ENCODE measurements at places on chromosomes 3 and 15. TPM values are rescaled to one million over a fixed set of nuclear protein-coding genes. Genes with fewer than 3 reads are reported as not detected.

The ECT2 gene
- 82.0 TPM for total RNA-seq

The IL17RE gene
- total RNA-seq: 1.7 TPM

The PARP15 gene
- total RNA-seq: not detected

The RPP14 gene
- 29.9 TPM for total RNA-seq

The WNT5A gene
- 14.4 TPM for total RNA-seq

The PFN2 gene
- total RNA-seq: 282 TPM

The MITF gene
- 2.7 TPM for total RNA-seq

The GCNT3 gene
- not detected for total RNA-seq

The SEMA6D gene
- total RNA-seq: 11.8 TPM

- peaks cover 14% of the 10 kb centered on the region for H3K4me1 ChIP-seq
- peak overlapping the region; percentile 72 for H3K4me3 ChIP-seq
- H3K36me3 ChIP-seq: no peaks in the 10 kb centered on the region
- peaks cover 71% of the 10 kb centered on the region for H3K27me3 ChIP-seq
- DNase-seq: peak; percentile 1
These were observed 535 bp downstream of the MCTP2 start for GRCh38 chr15:94231723-94232468.

- H3K4me3 ChIP-seq: no peak overlapping the region
- no peak for DNase-seq
- H3K27me3 ChIP-seq: no peaks in the 10 kb centered on the region
- peaks cover 35% of the 10 kb centered on the region for H3K4me1 ChIP-seq
- peaks cover 10% of the 10 kb centered on the region for H3K36me3 ChIP-seq
These were observed 9.5 kb downstream of the PPP2R3A start for GRCh38 chr3:135975053-135975452.

DNA sequence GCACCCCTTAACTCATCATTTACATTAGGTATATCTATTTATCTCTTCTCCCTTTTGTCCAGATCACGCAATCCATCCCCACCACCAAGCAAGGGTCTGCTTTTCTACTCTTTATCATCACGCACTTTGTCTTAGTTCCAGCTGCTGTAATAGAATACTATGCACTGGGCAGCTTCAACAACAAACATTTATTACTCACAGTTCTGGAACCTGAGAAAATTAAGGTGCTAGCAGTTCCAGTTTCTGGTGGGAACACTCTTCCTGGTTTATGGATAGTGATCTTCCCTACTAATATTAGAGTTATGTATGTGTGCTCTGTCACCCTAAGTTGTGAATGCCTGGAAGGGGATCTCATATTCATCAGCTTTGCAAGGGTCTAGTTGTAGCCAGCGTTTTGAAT, 687.0 kb downstream of the NTRK3 start:
- H3K27ac ChIP-seq: no peak overlapping the region
- no peak for DNase-seq
- H3K36me3 ChIP-seq: no peaks in the 10 kb centered on the region
- peaks cover 3% of the 10 kb centered on the region for H3K4me1 ChIP-seq

DNA sequence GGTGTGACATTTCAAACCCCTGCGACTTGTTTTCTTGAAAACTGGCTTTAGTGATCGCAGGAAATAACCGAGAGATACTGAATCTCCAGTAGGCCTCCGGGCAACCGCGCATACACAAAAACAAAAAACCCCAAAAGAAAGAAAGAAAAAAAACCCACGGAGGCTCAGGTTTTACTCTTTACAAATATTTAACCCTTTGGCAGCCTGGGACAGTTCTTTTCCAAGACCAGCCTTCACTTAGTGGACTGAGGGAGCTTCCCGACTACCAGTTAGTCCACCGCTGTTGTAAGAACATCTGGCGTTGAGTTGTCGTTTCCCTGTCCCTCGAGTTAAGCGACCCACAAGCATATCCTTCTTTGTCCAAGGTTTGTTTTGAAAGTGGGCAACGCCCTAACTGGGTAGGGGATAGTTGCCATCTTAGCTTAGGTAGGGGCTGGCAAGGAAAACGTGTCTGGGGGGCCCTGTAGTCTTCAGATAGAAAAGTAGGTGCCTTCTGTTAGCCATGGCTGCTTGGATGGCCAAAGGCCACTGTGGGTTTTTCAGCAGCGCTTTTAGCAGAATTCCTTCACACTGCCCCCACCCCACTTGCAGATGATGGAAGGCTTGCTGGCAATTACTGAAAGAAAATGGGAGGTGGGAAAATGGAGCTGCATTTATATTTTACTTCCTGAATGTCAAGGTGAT, 6.9 kb downstream of the ISL2 start:
- H3K27ac ChIP-seq: no peak overlapping the region
- peaks cover 92% of the 10 kb centered on the region for H3K27me3 ChIP-seq
- peaks cover 31% of the 10 kb centered on the region for H3K4me1 ChIP-seq
- peak overlapping the region; percentile 35 for H3K4me3 ChIP-seq
- no peak for DNase-seq

- no peak overlapping the region for H3K4me3 ChIP-seq
- no peak for DNase-seq
- no peak overlapping the region for H3K27ac ChIP-seq
- H3K27me3 ChIP-seq: no peaks in the 10 kb centered on the region
These were observed 41.7 kb downstream of the UBE3A start for GRCh38 chr15:25397100-25397499.

DNA sequence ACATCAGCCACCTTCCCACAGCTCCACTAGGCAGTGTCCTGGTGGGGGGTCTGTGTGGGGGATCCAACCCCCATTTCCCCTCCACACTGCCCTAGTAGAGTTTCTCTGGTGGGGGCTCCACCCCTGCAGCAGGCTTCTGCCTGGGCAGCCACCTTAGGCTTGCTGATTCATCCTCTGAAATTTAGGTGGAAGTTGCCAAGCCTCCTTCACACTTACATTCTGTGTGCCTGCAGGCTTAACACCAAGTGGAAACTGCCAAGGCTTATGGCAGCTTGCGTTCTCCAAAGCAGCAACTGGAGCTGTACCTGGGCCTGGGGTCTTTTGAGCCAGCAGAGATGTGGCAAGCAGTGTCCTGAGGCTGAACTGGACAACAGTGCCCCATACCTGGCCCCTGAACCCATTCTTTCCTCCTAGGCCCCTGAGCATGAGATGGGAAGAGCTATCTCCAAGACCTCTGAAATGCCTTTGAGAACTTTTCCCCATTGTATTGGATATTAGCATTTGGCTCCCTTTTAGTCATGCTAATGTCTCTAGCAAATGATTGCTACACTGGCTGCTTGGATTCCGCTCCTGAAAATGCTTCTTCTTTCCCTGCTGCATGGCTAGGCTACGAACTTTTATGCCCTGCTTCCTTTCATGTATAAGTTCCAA, 32.5 kb downstream of the CPN2 start:
- peaks cover 16% of the 10 kb centered on the region for H3K4me1 ChIP-seq
- no peak for DNase-seq
- peaks cover 4% of the 10 kb centered on the region for H3K36me3 ChIP-seq

GRCh38 chr3:114427285-114428043, 133.6 kb downstream of the TIGIT start:
- no peak for DNase-seq
- no peak overlapping the region for H3K27ac ChIP-seq
- peaks cover 6% of the 10 kb centered on the region for H3K4me1 ChIP-seq

DNA sequence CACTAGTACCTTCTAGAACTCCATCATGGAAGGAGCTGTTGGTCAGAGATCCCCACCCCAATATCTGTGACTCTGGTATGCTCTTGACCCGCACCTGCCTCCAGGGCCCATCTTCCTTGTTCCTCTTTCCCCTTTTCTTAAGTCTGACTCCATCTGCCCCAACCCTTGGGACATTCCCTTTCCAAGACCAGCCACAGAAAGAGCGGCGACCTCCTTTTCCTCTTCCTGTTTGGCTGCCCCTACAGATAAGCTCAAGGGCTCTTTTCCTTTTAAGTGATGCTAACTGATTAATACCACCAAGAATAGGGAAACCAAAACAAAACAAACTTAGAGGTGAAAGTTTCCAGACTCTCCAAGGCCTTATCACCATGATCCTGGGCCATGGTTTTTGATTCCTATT, 21.9 kb upstream of the ATP8B4 start:
- H3K27me3 ChIP-seq: no peaks in the 10 kb centered on the region
- H3K4me3 ChIP-seq: no peak overlapping the region
- no peak overlapping the region for H3K27ac ChIP-seq
- H3K4me1 ChIP-seq: peaks cover 4% of the 10 kb centered on the region
- H3K36me3 ChIP-seq: no peaks in the 10 kb centered on the region
- no peak for DNase-seq

- no peak overlapping the region for H3K4me3 ChIP-seq
- peaks cover 9% of the 10 kb centered on the region for H3K36me3 ChIP-seq
- no peak overlapping the region for H3K27ac ChIP-seq
These were observed 69.4 kb upstream of the PLXNA1 start for GRCh38 chr3:126913524-126913923.

DNA sequence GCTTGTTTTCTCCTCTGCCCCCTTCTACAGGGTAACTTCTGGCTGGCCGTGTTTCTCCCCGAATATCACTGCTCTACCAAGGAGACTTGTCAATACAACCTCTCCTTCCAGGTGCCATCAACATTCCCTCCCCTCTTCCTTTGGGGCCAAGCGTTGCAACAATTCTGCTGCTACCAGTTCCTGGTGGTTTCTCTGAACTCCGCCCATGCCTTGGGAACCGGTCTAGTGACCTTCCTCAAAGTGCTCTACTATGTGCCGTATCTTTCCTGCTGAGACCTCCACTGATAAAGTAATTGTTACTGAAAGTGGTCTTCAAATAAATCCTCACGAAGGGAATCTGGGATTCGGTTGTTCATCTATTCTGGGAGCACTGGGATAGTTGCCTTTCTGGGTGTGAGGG, 26.2 kb downstream of the PCSK6 start:
- peaks cover 11% of the 10 kb centered on the region for H3K4me1 ChIP-seq
- DNase-seq: no peak
- no peak overlapping the region for H3K27ac ChIP-seq

DNA sequence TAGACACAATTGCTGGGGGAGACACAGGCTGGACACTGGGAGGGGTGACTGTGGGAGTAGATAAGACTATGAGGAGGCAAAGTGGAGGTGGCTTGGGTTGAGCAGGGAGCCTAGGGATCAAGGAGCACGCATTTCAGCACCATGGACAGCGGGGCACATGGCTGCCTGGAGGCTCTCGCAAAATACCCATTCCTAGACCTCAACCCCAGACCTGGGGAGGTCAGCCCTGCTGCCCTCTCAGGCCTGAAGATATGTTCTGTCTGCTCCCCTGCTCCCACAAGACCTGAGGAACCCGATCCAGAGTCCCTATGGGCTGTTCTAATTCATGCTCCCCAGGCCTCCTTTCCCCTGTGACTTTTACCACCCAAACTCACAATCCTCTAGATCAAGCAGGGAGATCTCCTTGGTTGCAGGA, 16.0 kb upstream of the CPEB1 start:
- peaks cover 35% of the 10 kb centered on the region for H3K27me3 ChIP-seq
- H3K4me3 ChIP-seq: no peak overlapping the region
- peak; percentile 78 for DNase-seq
- H3K27ac ChIP-seq: no peak overlapping the region
- no peaks in the 10 kb centered on the region for H3K36me3 ChIP-seq

DNA sequence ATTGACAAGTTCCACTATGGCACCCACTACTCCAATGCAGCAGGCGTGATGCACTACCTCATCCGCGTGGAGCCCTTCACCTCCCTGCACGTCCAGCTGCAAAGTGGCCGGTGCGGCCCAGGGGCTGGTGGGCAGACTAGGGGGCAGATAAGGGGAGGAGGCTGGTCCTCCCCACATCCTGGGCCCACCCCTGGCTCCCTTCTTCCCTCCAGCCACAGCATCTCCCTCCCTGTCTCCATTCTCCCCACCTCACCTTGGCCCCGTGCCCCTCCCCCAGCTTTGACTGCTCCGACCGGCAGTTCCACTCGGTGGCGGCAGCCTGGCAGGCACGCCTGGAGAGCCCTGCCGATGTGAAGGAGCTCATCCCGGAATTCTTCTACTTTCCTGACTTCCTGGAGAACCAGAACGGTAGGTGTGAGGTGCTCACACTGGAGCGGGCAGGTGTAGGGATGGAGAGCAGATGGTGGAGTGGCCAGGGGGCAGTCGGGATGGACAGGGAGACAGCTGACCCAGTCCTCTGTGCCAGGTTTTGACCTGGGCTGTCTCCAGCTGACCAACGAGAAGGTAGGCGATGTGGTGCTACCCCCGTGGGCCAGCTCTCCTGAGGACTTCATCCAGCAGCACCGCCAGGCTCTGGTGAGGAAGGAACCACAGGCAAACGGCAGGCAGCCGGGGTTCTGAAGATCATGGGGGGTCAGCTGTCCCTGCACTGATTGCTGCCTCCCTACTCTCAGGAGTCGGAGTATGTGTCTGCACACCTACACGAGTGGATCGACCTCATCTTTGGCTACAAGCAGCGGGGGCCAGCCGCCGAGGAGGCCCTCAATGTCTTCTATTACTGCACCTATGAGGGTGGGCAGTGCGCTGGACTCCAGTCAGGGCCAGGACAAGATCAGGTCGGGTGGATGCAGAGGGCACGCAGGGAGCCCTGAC, 26.0 kb downstream of the NBEAL2 start:
- peaks cover 9% of the 10 kb centered on the region for H3K4me1 ChIP-seq
- H3K27ac ChIP-seq: no peak overlapping the region

- H3K27ac ChIP-seq: no peak overlapping the region
- DNase-seq: no peak
- H3K27me3 ChIP-seq: no peaks in the 10 kb centered on the region
- H3K36me3 ChIP-seq: peaks cover 16% of the 10 kb centered on the region
- H3K4me1 ChIP-seq: peaks cover 59% of the 10 kb centered on the region
These were observed 56.9 kb downstream of the SPSB4 start for GRCh38 chr3:141108039-141108438.

DNA sequence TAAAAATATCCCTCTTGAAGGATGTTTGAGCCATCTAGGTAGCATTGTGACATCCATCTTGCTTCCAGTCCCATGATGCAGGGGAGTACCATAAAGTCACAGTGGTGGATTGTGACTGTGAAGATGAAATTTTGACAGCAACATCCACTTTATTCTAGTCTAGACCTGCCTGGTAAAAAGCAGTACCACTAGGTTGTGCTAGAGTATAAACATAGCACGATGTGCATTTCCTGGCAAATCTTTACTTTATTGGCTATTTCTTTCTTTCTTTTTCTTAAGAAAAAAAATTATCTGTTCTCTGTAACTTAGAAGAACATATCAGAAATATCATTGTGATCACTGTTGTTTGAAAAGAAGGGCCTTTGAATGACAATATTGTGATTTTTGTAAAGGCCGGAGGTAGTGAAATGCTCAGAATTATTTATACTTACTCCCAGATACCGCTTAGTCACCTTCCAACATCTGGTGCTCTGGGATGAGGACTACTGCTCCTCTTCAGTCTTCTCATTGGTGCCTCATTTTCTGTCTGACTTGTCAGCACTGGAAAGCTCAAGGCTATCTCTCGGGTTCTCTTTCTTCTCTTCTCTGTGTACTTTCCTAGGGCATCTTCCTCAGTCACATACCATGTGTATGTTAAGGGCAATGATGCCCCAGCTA, 35.6 kb downstream of the AGBL1 start:
- H3K27ac ChIP-seq: no peak overlapping the region
- H3K27me3 ChIP-seq: peaks cover 2% of the 10 kb centered on the region
- no peak for DNase-seq
- H3K4me1 ChIP-seq: no peaks in the 10 kb centered on the region
- H3K4me3 ChIP-seq: no peak overlapping the region

- DNase-seq: no peak
- no peak overlapping the region for H3K4me3 ChIP-seq
- peaks cover 70% of the 10 kb centered on the region for H3K27me3 ChIP-seq
- no peak overlapping the region for H3K27ac ChIP-seq
- peaks cover 7% of the 10 kb centered on the region for H3K4me1 ChIP-seq
- H3K36me3 ChIP-seq: no peaks in the 10 kb centered on the region
These were observed 200.1 kb downstream of the TLE3 start for GRCh38 chr15:69897471-69898237.

GRCh38 chr15:75307778-75308390, 25.2 kb downstream of the GOLGA6D start:
- peaks cover 60% of the 10 kb centered on the region for H3K27me3 ChIP-seq
- peaks cover 10% of the 10 kb centered on the region for H3K4me1 ChIP-seq
- peak; percentile 25 for DNase-seq
- no peak overlapping the region for H3K4me3 ChIP-seq
